ENCODE measurements at places on chromosomes 3 and 15.

GRCh38 chr15:95469496-95470000 is 861.0 kb upstream of the NR2F2 start:
- no peak for DNase-seq

DNA sequence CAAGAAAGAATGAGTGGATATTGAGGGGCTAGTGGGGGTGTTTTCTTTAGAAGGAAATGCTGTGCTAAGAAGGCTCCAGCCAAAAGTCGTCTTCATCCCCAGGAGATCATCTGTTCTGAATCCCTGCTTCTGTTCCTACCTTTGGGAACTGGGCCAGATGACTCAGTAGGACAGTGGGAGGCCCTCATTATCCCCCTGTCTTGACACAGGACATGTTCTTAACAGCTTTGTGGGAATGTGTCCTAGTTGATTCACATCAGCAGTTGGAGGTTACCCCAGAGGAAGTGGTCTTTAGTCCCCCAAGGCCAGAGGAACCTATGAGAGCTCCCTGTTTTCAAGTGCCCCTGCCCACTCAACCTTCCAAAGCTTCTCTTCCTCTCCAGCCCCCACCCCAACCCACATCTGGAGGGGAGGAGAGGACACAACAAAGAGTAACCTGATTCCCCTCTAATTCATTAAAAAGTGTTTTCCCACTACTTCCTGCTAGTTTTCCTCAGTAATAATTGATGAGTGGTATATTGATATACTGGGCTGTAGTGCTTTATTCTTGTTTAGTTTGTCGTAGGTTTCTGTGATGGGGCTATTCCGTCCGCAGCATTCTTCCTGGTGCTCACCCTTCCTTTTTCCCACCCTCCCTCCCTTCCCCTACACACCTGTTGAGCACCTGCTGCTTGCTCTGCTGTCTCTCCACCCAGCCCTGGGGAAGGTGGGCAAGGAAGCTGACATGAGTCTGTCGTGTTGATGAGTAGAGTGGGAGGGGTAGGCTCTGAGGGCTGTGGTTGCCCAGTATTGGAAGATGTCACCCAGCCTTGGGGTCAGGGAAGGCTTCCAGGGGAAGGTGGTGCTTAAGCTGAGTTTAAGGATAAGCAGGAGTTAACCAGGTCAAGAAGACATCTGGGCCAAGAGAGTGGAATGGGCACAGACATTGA is 9.3 kb downstream of the PXYLP1 start:
- DNase-seq = no peak

DNA sequence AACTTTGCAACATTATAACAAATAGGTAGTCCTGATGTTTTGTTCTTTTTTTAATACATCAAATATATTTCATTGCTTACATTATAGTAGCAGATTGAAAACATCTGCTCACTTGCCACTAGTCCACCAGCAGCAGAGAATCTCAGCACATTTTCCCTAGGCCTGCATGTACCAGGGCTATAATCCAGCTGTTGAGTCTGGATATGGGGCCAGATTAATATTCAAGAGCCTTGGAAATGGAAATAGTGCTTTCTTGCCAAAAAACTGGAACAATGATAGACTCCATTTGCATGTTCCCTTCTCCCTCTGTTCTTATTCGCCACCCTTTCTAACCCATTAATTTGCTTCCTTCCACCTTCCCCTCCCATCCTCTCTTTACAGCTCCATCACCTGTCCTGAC is 288.0 kb downstream of the EPHA3 start:
- no peak for DNase-seq

GRCh38 chr3:138300647-138301046 is 29.0 kb downstream of the NME9 start:
- DNase-seq = no peak

DNA sequence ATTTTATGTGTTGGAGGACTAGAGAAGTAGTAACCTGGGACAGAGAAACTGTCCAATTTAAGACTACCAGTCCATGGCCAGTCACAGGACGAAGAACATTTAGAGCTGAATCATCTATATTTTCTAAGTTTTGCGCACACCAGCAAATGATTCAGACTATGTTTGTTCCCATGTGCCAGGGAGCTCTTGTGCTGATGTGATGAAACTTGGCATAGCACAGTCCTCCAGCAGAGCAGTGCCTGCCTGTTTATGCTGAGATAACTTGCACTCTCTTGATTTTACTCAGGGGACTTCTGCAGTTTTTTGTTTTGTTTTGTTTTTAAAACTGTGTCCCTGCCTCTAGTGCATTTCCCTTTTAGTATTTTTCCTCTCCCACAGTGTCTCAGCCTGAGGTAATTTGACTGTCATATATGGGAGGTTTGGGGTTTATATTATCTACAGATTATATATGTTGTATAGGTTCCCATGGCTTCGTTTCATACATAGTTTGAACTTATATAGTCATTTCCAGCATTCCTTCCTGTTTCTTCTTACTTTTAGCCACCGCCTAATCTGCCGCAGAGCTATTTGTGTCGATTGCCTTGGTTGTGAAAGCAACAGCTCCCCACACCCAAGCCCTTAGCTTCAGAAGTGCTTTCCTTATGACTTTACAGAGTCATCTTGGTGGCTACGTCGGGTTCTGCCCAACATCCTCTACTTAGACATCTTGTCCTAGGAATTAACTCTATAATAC is 45.5 kb downstream of the PPM1L start:
- peak; percentile 34 for DNase-seq

Measured in stimulated activated naive CD4-positive, alpha-beta T cell (primary cell).